ENCODE measurements at places on chromosomes 13 and 19. TPM values are rescaled to one million over a fixed set of nuclear protein-coding genes. Genes with fewer than 3 reads are reported as not detected.
A peak's percentile ranks its signal among the peaks of the same experiment; 100 is the strongest.

The PCID2 gene
- total RNA-seq = 50.5 TPM

GRCh38 chr19:6576869-6577475 is 14.0 kb downstream of the CD70 start:
- DNase-seq = no peak
- no peaks in the 10 kb centered on the region for H3K4me1 ChIP-seq
- no peak overlapping the region for H3K27ac ChIP-seq
- H3K36me3 ChIP-seq = no peaks in the 10 kb centered on the region

- H3K4me1 ChIP-seq = no peaks in the 10 kb centered on the region
- H3K36me3 ChIP-seq = no peaks in the 10 kb centered on the region
- no peak for DNase-seq
- no peak overlapping the region for H3K27ac ChIP-seq
Observed at GRCh38 chr19:33769208-33769607, 27.5 kb upstream of the KCTD15 start.

GRCh38 chr19:18428173-18428786 is 9.1 kb downstream of the SSBP4 start:
- no peaks in the 10 kb centered on the region for H3K27me3 ChIP-seq
- no peaks in the 10 kb centered on the region for H3K36me3 ChIP-seq
- H3K4me1 ChIP-seq = peaks cover 41% of the 10 kb centered on the region
- H3K4me3 ChIP-seq = no peak overlapping the region
- no peak overlapping the region for H3K27ac ChIP-seq
- DNase-seq = no peak

GRCh38 chr19:2627855-2628254 is 74.6 kb downstream of the GNG7 start:
- H3K4me1 ChIP-seq = peaks cover 90% of the 10 kb centered on the region
- H3K4me3 ChIP-seq = no peak overlapping the region
- H3K27me3 ChIP-seq = no peaks in the 10 kb centered on the region
- H3K27ac ChIP-seq = peak overlapping the region; percentile 100

Measured in thyroid gland (tissue), 4 donors.